ENCODE measurements at places on chromosomes 11 and 22.

DNA sequence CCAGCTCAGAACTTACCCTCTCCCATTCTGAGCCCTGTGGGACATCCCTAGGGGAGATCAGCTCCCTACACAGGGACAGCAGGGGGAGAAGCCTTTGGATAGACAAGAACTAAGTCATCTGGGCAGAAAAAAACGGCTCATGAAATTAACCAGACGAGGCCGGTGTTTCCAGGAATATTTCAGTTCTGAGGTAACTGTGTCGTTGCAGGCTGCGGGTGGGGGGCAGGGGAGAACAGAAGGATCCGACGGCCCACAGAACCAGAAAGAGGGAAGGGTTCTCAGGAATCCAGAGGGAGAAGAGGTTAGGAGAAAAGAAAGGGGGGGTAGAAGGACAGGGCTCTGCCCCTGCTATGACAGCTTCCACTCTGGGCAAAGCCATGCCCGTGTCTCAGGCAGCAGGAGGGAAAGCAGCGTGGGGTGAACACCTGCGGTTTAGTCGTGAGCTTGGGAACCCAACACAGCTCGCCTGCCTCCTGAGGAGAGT lies 3.6 kb downstream of the CLCF1 start:
- no peak for DNase-seq

DNA sequence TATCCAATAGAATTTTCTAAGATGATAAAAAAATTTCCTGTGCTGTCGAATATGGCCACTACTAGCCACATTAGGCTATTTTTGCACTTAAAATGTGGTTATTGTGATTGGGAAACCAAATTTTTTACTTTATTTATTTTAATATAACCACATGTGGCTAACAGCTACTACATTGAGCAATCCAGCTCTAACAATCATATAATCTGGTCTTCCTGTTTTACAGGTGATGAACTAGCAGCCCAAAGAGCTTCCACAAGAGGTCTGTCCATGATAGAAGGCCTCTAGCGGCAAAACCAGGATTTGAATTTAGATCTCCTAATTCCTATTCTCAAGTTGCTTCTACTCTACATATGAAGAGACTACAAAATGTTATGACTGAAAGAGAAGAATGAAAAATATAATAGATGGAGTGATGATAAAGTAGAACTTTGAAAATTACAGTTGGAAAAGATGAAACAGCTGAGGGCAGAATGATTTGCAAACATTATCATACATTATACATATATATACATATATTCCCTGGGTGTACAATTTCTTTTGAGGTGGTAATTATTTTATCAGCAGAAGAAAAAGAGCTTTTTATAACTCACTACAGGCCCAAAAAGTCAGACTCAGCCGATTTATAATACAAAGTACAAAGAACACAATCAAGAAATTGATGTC lies 363.5 kb upstream of the PITPNB start:
- DNase-seq, result no peak

GRCh38 chr11:89175796-89176195 lies 1.9 kb upstream of the TYR start:
- no peak for DNase-seq

GRCh38 chr11:16758382-16759024 lies 20.1 kb downstream of the C11orf58 start:
- no peak for DNase-seq

DNA sequence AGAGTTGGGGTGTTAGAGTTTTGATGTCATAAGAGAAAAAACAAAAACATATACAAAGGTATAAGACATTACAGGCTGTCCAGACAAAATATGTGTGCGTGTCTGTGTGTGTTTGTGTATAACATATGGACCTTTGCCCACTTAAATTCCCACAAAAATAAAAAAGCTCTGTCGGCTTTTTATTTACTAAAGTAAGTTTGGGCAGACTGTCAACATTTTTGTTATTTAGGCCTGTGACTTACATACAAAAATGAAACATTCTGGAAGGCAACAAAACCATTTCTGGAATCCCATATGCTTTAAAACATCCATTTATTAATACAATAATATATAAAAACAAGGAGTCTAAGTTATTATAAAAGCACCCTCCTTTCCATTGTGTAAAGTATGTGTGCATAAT lies 960.1 kb upstream of the FAT3 start:
- DNase-seq, result no peak

- no peak for DNase-seq
Observed at GRCh38 chr22:39958949-39959639, 1.1 kb upstream of the TMA7B start.

DNA sequence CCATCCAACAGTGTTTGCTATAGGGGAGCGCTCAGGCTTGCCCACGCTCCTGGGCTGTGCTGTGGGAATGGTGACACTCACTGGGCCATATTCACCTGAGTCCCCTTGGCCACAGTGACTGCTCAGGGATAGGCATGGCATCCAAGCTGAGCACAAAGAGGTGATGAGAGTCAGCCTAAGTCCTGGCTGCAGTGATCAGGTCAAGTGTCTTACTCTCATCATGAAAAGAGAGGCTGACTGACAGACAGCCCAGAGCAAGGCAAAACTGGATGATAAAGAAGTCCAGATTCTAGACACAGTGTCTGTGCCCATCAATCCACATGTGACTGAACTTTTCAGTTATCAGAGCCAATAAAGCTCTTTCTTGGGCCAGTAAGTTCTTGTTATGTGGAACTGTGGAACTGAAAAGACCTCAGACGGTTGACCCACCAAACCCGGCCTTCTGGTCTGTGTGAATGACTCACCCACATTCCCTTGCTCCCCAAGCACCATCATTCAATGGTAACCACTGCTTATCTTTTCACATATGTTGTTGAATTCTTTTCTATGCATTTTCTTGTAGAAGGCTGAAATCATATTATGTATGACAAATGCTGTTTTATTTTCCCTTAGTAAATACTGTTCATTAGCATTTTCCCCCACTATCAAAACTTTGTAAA lies 43.2 kb upstream of the YPEL1 start:
- no peak for DNase-seq

DNA sequence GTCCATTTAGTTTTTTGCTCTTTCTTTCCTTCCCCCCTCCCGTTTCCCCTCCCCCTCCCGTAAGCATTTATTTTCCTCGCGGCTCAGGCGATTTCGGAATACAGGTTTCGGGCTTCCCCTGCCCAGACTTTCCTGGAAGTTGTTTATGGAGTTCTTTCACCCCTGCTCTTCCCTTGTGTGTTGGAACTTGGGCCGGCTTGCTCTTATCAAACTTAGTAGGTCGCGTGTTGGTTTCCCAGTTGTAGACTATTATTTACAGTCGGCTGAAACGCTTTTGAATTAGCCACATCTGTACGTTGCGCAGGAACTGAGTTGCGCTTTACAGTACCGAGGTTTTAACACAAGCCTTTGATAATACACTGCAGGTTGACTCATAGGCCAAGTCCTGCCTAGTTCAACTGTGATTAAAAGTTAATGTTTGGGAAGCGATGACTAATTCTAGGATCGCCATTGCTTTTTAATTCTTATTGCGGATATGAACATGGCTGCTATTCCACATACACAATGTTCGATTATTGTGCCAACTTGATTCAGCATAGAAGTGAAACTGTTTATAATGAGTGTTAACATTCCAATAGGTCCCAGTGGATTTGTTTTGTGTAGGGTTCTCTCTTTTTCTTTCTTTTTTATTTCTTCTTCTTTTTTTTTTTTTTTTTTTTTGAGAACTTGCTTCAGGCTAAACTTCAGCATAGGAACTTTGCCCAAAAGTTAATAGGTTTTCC lies 1.7 kb downstream of the YAP1 start:
- no peak for DNase-seq

DNA sequence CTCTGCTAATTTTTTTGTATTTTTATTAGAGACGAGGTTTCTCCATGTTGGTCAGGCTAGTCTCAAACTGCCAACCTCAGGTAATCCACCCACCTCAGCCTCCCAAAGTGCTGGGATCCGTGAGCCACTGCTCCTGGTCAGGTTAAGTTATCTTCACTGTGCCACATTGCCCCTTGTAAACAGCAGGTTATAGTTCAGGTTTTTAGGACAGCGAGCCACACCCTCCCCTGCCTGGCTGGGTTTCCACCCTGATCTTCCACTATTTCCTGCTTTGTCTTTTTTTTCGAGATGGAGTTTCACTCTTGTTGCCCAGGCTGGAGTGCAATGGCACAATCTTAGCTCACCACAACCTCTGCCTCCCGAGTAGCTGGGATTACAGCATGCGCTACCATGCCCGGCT lies 16.1 kb downstream of the ACO2 start:
- DNase-seq, result no peak

All from CMK (cell line).